ENCODE measurements at places on chromosomes 4 and X. TPM values are rescaled to one million over a fixed set of nuclear protein-coding genes. Genes with fewer than 3 reads are reported as not detected.

Gene NLGN3
- total RNA-seq = not detected

Gene CT47B1
- total RNA-seq = not detected

Gene ELF4
- 48.6 TPM for total RNA-seq

Gene VCX3A
- not detected for total RNA-seq

Gene TBC1D8B
- 13.5 TPM for total RNA-seq

Gene ABHD18
- 14.1 TPM for total RNA-seq

Gene HS3ST1
- total RNA-seq = not detected

Gene NRK
- 1.6 TPM for total RNA-seq
